ENCODE measurements at places on chromosomes 1 and 21.
A peak's percentile ranks its signal among the peaks of the same experiment; 100 is the strongest.

GRCh38 chr1:12756273-12756672, 10.3 kb downstream of the CFAP107 start:
- DNase-seq, result no peak

- no peak for DNase-seq
These were observed 372 bp downstream of the SLC25A44 start for GRCh38 chr1:156194300-156194652.

DNA sequence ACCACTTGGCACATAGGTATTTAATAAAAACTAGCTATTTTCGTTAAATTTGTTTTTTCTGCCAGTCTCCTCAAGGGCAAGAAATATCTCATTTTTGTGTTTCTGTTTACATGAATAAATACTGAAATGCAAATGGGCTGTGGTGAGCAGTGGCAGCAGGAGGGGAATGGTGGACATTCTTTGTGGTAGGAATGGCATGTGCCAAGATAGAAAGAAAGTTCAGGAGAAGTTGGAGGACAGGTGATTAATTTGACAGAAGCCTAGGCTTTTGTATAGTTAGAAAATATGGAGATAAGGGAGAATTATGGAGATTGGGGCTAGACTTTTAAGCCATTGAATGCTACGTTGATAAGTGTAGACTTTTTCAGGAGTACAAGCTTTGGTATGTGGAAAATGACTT, 8.6 kb downstream of the RAP1A start:
- DNase-seq, result no peak

DNA sequence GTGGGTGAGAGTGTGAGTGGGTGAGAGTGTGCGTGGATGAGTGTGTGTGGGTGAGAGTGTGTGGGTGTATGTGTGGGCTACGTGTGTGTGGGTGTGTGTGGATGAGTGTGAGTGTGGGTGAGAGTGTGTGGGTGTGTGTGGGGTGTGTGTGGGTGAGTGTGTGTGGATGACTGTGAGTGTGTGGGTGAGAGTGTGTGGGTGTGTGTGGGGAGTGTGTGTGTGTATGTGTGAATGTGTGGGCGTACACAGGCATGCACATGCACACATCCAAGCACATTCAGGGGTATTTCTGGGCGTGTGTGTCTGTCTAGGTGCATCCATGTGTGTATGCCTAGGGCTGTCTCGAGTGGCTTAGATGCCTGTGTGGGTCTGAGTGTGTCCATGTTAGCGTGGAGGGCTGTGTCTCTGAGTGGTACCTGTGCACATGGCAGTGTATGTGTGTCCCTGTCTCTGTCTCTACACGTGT, 14.0 kb downstream of the SDC3 start:
- DNase-seq, result no peak

DNA sequence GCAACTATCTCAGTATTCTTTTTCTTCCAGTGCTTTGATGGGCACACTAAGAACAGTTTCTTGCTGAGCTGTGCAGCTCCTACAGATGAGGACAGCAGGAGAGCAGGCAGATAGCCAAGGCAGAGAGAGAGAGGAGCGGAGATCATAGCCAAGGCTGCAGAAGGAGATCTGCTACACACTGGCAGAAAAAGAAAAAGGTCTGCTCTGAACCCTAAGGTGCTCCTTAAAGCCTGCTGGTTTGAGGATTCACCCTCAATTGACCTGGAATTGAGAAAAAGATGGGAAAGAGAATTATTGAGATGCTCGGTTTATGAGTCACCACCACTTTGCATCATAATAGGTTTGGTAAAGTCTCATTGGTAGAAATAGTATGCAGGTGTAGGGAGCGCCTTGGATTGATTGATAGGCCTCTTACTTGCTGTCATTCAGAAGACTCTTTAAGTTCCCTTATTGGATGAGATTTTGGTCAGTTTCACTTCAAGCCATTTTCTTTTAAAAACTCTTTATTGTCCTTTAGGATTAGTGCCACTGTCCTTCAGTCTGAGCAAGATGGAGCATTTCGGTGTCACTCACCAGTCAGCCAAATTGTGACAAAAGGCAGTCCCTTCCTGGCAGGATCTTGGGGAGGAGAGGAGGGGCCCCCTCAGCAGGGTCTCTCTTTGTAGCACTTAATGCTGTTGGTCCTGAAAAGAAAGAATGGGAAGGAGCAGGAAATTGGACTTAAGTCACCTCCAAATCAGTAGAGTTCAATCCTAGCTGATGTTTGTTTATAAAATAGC, 685.0 kb downstream of the ADGRL2 start:
- no peak for DNase-seq

DNA sequence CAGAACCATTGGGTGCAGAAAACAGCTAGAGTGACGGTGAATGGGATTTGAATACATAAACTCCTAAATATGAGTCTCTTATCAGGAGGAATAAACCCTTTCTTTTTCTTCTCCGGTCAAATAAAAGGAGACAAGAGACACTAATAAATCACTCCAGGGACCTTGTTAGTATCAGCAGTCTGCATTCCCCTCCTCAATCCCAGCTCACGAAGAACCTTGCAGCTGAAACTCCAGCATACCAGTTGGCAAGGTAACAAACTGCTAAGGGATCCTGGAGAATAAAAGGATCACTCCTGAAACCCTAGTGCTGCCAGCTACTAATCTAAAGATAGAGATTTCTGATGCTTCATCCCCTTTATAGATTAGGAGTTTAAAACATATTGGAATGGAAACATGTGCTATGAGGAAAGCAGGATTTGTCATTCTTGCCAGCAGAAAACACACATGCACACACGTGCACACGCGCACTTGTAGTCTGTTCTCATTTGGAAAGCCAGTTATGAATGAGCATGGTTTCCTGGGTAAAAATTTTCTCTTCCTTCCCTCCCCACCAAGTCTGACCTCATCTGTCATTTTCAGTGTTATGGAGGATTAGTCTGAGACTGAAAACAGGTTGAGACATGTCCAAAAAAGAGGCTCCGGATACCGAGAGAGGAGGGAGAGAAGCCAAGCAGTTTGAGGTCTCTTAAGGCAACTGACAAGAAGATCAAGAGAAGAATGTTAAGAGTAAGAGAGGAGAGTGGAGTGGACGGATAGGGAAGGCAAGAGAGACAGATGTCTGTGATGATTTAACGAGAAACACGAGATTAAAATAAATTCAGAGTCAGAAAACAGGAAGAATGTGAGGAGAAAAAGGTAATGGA, 10.9 kb downstream of the IER5 start:
- no peak for DNase-seq

DNA sequence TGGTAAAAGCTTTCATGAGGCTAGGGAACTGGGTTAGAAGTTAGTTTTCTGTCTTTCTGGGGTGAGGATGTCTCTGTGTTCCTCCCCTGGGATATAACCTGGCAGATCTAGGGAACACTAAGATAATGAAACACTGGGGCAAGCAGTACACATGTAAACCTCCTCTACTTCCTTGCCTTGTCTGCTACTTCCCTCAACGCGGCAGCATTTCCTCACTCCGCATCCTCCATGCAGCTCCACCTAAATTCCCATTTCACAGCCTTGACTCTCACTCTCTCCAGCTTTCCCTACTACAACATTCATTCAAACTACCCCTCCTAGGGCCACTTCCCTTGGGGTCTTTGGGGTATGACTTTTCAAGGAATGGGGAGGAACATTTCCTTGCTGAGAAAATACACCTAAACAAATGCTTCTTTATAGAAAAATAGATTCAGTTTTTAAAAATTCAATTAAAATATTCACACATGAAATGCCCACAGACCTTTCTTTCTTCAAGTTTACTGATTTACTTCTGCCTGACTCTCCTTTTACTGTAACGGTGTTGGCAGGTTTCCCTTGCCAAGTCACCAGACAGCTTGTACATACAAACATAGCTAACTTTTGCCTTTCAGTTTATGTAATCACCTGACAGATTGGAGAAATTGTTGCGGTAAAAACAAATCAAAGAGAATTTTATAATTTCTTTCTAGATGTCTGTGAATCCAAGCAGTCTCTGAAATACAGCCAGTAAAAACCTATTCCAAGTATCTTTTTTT, 90.1 kb downstream of the TNFSF18 start:
- no peak for DNase-seq

DNA sequence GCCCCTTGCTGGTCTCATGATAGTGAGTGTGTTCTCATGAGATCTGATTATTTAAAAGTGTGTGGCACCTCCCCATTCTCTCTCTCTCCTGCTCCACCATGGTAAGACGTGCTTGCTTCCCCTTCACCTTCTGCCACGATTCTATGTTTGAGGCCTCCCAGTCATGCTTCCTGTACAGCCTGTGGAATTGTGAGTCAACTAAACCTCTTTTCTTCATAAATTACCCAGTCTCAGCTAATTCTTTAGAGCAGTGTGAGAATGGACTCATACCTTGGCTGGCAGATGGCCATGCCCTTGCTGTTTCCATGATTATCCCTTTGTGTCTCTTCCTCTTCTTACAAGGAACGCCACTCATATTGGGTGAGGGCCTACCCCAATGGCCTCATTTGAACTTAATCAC, 40.3 kb downstream of the PSMG1 start:
- DNase-seq, result no peak

- DNase-seq, result no peak
These were observed 402.1 kb upstream of the B3GALT2 start for GRCh38 chr1:193588311-193589082.

DNA sequence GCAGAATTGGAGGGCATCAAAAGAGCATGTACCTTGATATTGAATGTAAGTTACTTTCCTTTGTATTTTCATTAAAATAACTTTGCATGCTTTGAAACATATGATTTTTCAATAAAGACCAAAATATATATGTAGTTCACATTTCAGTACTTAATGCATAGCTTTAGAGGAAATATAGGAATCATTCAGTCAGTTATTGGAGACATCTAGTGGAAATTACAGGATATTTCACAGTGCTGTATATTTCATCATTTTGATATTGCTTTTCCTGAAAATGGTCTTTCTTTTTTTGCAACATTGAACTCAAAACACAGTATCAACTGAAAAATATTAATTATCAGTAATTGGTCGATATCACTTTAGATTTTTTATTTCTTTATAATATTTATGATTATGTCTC, 375.8 kb downstream of the NCAM2 start:
- DNase-seq, result no peak

- peak; percentile 58 for DNase-seq
These were observed 159.3 kb upstream of the SGIP1 start for GRCh38 chr1:66374561-66375111.

- DNase-seq, result peak; percentile 55
These were observed 26.2 kb upstream of the SPATA6 start for GRCh38 chr1:48498096-48498791.

- peak; percentile 94 for DNase-seq
These were observed 101.5 kb downstream of the CASZ1 start for GRCh38 chr1:10694633-10695627.

GRCh38 chr1:82520611-82521010, 719.9 kb downstream of the ADGRL2 start:
- DNase-seq, result no peak

- DNase-seq, result no peak
These were observed 292.4 kb downstream of the PLPP3 start for GRCh38 chr1:56286956-56287355.

GRCh38 chr1:46492269-46492853, 2.7 kb downstream of the DMBX1 start:
- DNase-seq, result no peak

DNA sequence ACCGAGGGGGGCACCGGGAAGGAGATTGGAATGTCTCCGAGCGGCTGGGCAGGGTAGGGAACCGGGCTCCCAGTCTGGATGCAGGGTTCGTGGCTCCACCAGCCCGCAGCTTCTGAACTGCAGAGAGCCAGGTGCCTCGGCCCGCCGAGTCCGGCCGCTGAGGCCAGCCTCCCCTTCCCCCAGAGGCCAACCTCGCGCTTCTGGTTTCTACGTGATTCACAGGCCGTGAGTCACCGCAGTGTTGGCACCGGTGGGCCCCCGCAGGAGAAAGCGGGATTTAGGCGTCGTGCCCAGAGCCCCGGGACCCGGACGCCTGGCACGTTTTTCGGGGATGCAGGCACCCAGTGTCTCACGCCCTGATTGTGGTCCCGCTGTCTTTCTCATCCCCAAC, 458 bp downstream of the CRABP2 start:
- peak; percentile 78 for DNase-seq

GRCh38 chr1:40901886-40902852, 40.0 kb upstream of the CITED4 start:
- peak; percentile 71 for DNase-seq

DNA sequence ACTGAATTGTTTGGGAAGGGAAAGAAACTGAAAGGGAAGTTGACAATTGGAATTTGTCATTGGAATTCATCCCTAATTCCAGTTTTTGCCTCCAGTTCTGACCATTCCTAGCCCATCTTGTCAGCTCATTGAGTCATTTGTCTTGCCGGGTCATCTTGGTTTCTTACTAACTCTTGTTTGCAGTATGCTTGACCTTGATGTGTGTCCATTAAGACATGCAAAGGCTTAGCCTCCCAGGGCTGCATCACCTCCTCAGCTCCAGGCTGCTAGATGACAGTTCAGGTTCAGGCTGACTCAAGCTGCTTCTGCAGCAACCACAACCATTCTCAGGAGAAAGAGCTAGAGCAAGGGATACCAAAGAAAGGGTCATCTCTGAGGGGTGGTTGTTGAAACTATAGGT, 151.3 kb upstream of the PTGFR start:
- DNase-seq, result peak; percentile 6

GRCh38 chr1:203676455-203676854, 49.8 kb downstream of the ATP2B4 start:
- DNase-seq, result no peak

- no peak for DNase-seq
These were observed 100.4 kb downstream of the PSMG1 start for GRCh38 chr21:39082656-39083376.

- DNase-seq, result peak; percentile 41
These were observed 150.1 kb upstream of the FGGY start for GRCh38 chr1:59146651-59147358.

DNA sequence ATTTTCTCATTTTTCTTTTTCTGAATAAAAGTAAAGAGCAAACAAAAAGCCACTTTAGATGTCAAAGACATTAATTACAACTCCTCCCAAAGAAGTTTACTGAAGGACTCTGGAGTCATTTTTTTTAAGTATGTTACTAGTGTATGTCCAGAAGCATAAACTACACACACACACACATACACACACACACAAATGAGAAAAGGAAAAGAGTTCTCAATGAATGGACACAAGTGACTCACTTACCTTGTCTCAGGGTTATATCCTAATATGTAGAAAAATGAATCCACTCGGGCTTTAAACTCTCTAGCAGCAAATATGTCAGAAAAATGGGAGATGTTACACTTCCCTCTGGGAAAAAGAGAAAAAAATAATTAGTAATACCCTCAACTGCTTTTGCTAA, 223.1 kb downstream of the SLC45A1 start:
- no peak for DNase-seq

DNA sequence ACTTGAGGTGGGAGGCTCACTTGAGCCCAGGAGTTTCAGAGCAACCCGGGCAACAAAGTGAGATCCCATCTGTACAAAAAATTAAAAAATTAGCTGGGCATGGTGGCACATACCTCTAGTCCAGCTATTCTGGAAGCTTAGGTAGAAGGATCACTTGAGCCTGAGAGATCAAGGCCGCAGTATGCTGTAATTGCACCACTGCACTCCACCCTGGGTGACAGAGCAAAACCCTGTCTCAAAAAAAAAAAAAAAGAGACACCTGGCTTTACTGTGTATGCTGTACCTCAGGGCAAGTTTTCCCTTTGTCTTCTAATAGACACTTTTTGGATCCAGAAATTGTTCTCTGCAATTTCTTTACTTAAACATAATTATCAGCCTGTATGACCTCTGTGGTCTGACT, 23.1 kb upstream of the RCC1 start:
- no peak for DNase-seq

- no peak for DNase-seq
These were observed 22.3 kb downstream of the KCND3 start for GRCh38 chr1:111967067-111967690.

- no peak for DNase-seq
These were observed 17.7 kb downstream of the PFKFB2 start for GRCh38 chr1:207070811-207071210.

GRCh38 chr1:162835157-162835899, 25.6 kb downstream of the CCDC190 start:
- DNase-seq, result no peak

- peak; percentile 59 for DNase-seq
These were observed 58.0 kb downstream of the PUM1 start for GRCh38 chr1:31007462-31007991.
